ENCODE measurements at places on chromosomes 5 and 9.

DNA sequence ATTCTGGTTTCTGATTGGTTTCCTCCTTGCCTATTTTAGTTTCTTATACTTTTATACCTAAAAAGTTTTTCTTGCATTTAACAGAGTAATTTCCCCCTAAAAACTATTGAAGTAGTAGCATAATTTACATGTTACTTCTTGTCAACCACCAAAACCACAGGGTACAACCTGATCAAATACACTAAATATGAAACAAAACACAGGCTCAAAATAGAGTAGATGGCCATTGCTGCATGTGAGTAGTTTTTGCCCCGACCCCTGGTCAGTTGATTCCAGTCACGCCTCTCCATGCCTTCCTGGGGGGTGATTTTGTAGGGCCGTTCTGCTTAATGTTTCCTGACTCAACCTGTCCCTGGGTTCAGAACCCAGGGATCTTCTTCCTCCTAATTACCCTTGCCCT is 101.8 kb downstream of the TLE4 start:
- DNase-seq = no peak

- no peak for DNase-seq
Measured at GRCh38 chr9:135997090-135998015, 36.2 kb upstream of the UBAC1 start.

GRCh38 chr9:33288828-33289483 is 1.4 kb upstream of the NFX1 start:
- DNase-seq = no peak

DNA sequence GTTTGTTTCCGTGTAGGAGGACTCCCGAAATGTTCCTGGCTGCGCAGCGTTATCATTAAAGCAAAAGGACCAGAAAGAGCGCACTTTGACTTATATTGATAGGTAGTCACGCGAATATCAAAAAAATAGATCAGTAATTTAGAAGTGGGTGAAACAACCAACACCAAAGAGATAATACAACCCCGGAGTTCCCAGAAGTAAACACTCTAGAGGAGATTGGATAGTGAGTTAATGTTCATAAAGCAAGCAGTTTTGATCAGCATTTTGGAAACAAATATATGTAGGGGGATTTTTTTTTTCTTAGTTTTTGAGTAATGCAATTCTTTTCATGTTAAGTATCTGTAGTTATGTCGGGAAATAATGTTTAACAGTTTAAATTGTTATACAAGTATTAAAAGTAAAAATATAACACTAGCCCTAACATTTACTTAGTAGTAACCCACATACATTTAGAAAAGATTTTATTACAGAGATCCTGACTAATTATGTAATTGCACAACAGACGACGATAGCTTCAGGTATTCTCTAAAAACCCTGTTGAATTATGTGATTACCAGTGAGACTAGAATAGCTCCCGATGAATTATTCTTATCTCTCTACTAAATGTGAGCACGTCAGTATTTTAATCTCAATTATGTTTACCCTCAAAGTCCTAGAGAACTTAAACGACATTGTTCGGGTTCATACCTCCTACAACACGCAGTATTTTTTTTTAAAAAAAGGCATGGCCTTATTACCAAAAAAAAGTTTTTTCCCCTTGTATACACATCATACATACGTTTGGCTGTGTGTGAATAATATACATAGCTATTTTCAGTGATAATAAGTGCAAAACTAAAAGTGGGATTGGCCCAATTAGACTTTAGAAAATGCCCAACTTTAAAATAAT is 9.4 kb upstream of the NFIB start:
- DNase-seq = no peak

DNA sequence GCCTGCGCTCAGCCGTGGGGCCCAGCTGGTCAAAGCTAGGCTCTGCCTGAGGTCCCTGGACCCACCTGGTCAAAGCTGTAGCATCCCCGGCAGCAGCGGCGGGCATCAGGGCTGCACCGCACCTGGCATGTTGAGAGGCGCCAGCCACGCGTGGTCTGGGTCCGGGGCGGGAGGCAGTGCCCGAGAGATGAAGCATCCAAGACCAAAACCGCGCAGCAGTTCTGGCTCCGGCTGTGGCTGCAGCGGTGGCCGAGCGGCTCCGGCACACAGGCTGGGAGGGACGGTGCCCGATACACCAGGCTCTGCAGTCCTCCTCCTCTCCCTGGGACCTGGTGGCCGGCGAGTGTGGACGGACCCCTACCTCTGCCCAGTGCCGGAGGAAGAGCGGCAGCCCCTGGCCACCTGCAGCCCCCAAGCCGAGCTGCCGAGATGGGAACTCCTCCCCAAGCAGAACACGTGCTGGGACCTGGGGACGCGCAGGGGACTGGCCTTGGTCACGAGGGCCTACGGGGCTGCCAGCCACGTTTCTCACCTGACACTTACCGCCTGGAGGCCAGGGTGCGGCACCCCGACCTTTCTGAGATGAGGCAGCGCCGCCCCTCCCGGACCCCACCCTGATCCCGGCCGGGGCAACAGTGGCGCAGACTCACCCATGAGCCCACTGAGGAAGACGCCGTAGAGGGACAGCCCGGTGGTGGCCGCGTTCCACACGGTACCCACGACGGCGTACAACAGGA is 33.0 kb downstream of the SLC9A3 start:
- no peak for DNase-seq

DNA sequence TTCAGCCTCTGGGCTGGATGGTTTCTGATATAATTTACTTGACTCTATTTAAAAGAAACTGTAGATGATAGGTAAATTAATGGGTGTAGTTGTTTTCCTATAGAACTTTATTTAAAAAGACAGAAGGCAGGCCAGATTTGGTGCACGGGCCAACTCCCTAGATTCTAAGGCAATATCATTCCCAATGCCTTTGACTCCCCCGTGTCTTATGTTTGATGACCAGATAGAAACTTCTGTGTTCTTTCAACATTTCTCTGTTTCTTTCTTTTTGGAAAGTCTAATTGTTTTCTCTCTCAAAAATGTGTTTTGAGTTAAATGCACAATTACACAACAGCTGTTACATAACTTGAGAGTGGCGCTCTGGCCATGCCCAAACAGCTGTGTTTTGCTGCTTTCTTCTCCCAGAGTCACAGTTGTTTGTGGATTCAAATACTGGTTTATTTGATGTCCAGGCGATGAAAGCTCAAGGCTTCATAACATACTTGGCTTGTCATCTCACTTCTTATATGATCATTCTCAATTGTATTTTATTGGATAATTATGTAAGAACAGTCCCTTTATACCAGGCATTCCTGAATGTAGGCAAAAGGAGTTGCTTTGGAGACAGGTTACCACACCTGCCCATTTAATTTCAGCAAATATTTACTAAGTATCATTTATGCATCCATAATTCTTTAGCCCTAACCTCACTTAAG is 1.7 kb upstream of the ALDH1A1 start:
- DNase-seq = no peak

GRCh38 chr9:134130503-134131375 is 5.1 kb upstream of the WDR5 start:
- DNase-seq = no peak

- no peak for DNase-seq
Measured at GRCh38 chr9:37331871-37332270, 90.6 kb upstream of the GRHPR start.

DNA sequence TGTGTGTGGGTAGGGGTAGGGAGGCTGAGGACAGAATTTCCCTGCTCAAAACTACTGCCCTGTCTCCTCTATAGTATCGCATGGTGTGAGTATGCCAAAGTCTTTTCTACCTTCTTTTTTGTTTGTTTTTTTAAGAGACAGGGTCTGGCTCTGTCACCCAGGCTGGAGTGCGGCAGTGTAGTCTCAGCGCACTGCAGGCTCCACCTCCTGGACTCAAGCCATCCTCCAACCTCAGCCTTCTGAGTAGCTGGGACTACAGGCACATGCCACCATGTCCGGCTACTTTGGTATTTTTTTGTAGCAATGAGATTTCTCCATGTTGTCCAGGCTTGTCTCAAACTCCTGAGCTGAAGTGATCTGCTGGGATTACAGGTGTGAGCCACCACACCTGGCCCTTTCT is 2.5 kb downstream of the SRP19 start:
- DNase-seq = no peak

DNA sequence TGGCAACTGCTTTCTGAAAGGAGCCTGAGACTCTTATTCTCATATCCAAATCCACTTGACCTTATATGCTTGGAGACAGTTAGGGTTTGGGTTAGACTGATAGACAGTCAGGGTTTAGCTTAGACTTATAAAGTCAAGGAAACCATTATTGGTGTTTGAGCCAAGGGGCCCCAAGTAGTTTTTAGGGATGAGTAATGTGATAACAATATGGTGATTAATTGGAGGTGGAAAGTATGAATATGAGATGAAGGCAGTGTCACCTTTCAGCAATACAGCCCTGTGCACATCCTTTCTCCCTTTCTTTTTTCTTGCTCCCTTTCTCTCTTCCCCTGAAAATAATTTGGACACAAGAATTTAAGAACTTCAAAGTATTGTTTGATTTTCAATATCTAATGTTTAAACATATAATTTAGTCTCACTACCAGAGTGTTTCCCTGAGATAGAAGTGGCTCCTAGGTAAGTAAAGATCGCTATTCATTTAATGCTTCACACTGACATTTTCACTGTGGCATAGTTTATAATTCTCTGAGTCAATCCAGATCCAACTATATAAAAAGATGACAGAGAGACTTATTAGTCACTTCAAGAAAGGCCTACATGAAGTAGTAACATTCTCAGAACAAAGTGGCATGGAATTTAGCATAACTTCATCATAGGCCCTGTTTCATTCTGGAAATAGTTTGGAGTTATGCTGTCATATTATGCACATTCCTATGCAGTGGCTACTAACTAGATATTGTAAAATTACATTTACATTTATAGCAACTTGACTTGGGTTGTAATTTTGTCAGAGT is 200.8 kb downstream of the CHSY3 start:
- DNase-seq = no peak

- DNase-seq = no peak
Measured at GRCh38 chr9:80492221-80492620, 920.5 kb downstream of the TLE4 start.

DNA sequence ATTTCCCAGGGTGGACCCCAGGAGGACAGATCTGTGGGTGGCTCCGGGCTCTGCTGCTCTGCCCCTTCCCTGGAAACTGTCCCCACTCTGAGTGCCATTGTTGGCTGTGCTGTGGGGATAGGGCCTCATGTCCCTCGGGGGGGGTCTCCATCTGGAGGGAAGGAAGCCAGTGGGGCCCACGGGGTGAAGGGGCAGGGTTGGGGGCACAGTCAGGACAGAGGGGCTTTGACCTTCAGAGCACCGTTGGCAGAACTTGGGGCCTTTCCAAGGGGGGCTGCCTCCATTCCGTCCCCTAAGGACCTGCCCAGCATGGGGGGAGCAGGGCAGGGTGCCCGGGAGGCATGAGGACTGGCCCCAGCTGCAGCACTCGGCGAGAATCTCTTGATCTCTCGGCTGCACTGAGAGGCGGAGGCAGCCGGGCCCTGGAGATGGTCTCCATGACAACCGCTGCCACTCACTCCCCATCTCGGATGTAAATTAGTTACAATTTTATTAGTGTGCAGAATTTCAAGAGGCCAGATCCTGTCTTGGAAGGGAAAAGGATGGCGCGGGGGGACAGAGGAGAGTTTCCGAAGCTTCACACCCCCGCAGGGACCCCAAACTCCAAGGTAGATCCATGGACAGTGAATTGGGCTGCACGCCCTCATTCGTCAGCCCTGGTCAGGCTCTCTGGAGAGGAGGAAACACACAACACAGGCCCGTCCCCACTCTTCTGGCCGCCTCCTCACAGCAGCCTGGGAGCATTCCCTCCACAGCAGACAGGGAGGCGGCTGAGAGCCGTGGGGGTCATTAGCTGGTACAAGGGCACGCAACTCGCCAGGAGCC is 216.2 kb upstream of the IER5L start:
- no peak for DNase-seq

- no peak for DNase-seq
Measured at GRCh38 chr5:74212336-74212735, 428.2 kb downstream of the ENC1 start.

GRCh38 chr5:99807346-99807745 is 727.8 kb upstream of the FAM174A start:
- DNase-seq = no peak

DNA sequence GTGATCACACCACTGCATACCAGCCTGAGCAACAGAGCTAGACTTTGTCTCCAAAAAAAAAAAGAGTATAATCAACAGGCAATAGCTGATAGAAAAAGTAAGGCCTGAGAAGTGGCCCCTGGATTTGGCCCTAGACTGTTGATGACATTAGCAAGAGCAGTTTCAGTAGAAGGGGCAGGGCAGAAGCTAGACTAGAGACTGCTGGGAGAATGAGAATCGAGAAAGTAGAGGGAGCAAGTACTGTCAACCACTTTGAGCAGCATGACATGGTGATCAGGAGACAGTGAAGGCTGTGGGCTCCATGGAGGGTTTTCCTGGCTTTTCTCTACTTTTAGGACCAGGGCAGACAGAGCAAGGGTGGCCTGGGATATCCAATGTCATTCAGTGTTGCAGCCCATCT is 34.9 kb upstream of the B4GALT1 start:
- DNase-seq = no peak

GRCh38 chr9:40925149-40925548 is 203.3 kb downstream of the FOXD4L6 start:
- DNase-seq = no peak

- DNase-seq = no peak
Measured at GRCh38 chr5:132595624-132596023, 38.8 kb downstream of the RAD50 start.

DNA sequence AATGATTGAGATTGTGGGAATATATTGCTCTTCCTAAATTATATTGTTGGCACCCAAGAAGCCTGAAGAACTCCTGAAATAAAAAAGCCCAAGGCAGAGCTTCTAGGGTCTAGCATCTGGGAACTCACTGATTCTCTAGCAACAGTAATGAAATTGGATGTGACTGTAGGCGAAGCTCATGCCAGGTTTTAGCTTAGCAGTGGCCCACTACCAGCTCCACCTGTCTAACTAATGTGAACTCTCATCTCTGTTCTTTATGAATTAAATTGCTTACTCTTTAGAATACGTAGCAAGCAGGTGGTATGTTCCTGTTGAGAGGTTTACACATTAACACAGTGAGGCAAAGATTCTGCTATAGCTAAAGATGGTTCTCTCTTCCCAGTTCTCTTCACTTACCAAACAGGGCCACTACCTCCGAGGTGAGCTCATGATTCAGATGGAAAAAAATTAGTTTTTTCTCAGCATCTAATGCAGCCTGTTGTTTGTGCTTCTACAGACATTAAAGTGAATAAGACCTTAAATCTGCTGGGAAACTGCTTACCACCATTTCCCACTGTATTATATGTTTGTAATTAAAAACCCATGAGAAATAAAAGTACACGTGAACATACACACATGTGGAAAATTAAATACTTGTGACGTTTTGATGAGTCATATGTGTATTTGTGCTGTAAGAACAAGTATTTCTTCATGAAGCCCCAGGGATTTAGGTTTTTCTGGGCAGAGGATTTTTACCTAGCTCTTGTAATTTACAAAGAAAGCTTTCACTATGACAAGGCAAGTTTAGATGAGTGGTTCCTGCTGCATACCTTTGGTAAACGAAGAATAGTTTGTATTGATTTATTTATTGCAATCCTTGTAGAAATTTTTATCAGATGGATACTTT is 360.1 kb downstream of the KDM4C start:
- DNase-seq = no peak
